NCI-H187 treated with DMSO at 0.1 percent for 48 hours (cell line): ENCODE measurements at places on chromosomes 3 and 15.
A peak's percentile ranks its signal among the peaks of the same experiment; 100 is the strongest.

- no peak for DNase-seq
Measured at GRCh38 chr3:142896201-142896755, 7.4 kb upstream of the PCOLCE2 start.

- DNase-seq = no peak
Measured at GRCh38 chr3:156973954-156974353, 147.8 kb downstream of the LEKR1 start.

GRCh38 chr3:145936971-145937370 is 224.0 kb downstream of the PLOD2 start:
- DNase-seq = no peak

DNA sequence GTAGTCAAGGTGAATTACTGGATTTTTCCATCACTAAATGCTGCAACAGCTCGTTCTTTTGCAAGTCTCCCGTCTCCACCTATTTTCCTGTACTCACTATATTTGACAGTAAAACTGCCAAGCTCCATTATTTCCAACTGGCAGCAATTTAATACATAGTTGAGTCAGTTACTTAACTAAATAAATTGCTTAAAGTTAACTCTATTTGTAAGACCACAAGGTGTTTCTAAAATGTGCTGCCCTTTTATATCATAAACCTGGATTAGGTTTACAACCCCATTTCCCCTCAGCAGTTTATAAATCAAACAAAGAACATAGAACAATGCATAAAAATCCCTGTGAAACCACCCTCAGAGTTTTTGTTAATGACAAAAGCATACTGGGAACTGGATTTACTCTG is 211.4 kb upstream of the DPH6 start:
- DNase-seq = no peak

GRCh38 chr3:54376142-54376807 is 253.9 kb downstream of the CACNA2D3 start:
- no peak for DNase-seq

GRCh38 chr3:175914785-175915184 is 1055.7 kb downstream of the NAALADL2 start:
- no peak for DNase-seq

DNA sequence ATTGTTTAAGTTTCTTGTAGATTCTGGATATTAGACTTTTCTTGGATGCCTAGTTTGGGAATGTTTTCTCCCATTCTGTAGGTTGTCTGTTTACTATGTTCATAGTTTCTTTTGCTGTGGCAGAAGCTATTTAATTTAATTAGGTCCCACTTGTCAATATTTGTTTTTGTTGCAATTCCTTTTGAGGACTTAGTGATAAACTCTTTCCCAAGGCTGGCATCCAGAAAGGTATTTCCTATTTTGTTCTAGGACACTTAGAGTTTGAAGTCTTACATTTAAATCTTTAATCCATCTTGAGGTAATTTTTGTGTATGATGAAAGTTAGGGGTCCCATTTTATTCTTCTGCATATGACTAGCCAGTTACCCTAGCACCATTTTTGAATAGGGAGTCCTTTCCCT is 54.9 kb downstream of the MME start:
- no peak for DNase-seq

- no peak for DNase-seq
Measured at GRCh38 chr15:101207867-101208288, 44.0 kb downstream of the CHSY1 start.

- DNase-seq = no peak
Measured at GRCh38 chr3:42707620-42708355, 5.2 kb upstream of the HHATL start.

- no peak for DNase-seq
Measured at GRCh38 chr3:172522871-172523818, at the start of gene TNFSF10. TSS of gene TNFSF10 (minus strand) at chr3:172523430. CDS start at chr3:172523384, 46 bp downstream.

DNA sequence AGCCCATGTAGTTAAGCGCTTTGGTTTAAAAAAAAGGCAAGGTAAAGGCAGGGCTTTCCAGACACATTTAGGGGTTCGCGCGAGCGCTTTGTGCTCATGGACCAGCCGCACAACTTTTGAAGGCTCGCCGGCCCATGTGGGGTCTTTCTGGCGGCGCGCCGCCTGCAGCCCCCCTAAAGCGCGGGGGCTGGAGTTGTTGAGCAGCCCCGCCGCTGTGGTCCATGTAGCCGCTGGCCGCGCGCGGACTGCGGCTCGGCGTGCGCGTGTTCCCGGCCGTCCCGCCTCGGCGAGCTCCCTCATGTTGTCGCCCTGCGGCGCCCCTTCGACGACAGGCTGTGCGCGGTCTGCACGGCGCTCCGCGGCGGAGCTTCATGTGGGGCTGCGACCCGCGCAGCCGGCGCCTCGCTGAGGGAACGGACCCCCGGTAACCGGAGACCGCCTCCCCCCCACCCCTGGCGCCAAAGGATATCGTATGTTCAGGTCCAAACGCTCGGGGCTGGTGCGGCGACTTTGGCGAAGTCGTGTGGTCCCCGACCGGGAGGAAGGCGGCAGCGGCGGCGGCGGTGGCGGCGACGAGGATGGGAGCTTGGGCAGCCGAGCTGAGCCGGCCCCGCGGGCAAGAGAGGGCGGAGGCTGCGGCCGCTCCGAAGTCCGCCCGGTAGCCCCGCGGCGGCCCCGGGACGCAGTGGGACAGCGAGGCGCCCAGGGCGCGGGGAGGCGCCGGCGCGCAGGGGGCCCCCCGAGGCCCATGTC is 927 bp downstream of the SMAD6 start:
- DNase-seq = no peak

- DNase-seq = no peak
Measured at GRCh38 chr3:133892541-133893231, 3.0 kb downstream of the RAB6B start.

- no peak for DNase-seq
Measured at GRCh38 chr15:43776718-43777266, at the start of gene ELL3. TSS of gene ELL3 (minus strand) at chr15:43776966. CDS start at chr15:43776901, 65 bp downstream.

- DNase-seq = no peak
Measured at GRCh38 chr3:3141939-3142338, 15.2 kb downstream of the TRNT1 start.

DNA sequence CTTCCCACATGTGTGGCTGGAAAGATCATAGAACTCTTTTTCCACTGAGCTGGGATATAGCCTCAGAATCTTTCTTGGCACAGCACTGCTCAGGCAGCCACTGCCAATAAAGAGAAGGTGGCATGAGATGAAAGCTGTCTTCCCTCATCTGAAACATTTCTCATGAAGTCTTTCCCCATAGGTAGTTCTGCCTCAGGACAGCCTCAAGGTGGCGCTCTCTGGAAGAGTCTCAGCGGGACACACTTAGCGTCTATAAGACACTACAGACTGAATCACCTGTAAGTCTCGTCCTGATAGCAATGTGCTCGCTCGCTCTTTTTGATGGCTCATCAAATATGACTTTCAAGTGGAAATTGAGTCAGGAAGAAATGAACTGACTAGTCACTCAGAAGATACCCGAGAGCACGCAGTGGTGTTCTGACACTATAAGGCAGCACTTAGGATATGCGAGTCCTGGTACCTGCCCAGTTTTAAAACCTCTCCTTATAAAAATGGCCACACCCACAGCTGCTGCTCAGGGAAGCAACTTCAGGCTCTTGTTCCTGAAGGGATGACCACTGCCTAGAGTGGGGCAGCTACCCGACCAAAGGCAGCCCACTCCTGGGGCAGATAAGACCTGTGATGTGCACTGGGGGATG is 269.5 kb downstream of the SUCLG2 start:
- DNase-seq = peak; percentile 8

DNA sequence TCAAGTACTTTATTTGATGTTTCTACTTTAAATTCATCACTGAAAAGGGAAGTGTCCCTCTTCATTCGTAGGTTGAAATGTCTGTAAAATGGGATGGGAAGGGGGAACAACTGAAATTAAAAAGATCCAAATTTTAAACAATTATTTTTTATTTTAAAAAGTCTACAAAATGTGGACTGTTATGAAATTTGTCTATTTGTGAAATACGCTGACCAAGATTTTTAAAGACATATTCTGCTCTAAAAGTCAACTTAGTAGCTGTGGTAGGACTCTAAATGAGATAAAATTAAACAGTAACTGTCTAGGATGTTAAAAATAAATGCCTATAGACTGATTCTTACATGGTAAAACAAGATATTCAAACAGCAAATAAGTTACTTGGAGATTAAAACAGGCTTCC is 67.3 kb downstream of the ADAM10 start:
- DNase-seq = no peak

GRCh38 chr3:66825375-66825774 is 172.7 kb upstream of the KBTBD8 start:
- DNase-seq = no peak

- no peak for DNase-seq
Measured at GRCh38 chr3:19202303-19202702, 54.0 kb downstream of the KCNH8 start.
